ENCODE measurements at places on chromosomes 13 and 19.
A peak's percentile ranks its signal among the peaks of the same experiment; 100 is the strongest.

DNA sequence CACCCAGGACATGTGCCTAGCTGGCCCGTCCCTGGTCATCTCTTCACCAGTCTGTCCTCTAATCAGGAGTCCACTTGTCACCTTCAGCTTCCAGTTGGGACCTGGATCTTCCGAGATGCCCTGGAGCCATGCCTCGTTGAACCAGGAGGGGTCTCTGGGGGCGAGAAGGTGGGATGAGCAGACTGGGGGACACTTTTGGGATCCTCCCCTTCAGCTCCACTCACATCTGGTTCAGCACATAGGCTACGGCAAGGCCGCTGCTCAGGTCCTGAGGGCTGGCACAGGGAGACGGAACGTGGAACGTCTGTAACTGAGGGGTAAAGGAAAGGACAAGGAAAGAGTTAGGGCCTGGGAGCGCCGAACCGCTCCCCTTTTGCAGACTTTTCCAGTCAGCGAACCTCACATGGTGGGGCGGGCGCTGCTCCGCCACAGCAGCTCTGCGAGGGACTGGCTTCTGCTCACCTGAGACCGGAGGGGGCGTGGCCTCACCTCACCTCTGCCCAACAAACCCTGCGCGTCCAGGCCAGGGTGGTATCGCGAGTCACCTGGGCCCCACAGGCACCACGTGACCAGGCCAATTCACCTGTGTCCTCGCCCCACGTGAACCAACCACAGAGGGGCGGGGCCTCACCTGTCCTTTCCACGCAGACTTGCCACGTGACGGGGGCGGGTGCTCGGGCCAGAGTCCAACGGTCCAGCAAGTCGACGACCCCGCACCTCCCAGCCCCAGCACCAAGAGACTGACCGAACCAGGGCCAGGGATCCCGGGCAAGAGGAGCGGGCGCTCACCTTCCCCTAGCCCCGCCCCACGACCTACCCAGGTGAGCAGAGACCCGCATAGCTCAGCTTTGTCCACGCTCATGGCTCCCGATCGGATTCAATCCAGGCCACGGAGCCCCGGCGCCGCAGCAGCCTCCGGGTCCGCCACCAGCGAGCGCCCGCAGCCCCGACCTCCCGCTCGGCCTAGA is at the start of gene HOOK2:
TSS of gene HOOK2 (minus strand) at position 965 of the 968 bp plus-strand sequence. CDS start at position 862, 103 bp downstream.
- no peak for DNase-seq

- DNase-seq = no peak
Measured at GRCh38 chr13:51168623-51169022, 53.6 kb upstream of the FAM124A start.

DNA sequence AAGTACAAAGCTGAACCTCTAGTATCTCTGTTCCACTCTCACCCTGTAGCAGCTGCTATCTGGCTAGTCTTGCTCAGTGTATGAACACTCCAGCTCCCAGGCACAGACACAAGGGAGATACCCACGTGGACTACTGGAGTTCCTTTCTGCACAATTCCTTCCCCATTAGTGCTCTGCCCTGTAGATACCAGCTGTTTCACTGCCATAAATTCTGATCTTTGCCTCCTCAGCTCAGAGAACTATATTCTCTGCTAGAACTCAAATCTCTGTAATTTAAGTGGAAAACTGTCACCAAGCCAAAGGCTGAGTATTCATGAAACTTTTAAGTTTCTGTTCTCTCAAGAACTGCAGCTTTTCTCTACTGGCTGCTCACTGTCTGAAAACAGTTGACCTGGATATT is 273.7 kb downstream of the DIAPH3 start:
- DNase-seq = no peak

DNA sequence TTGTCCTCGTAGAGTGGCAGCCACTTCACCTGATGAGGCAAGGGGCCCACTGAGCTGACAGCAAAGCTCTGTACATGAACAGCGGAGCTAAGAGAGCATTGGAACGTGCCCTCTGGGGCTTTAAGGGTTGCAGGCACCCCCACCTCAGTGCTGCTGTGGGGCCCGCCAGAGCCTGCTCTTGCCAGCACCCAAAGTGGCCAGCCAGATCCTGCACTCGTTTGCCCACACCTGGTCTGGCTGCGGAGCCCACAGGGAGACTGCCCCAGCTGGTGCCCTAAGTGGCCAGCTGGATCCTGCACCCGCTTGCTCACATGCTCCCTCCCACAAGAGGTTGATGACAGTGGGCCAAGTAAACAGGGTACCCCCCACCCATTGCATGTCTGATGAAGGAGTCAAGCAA is 783.4 kb upstream of the MIR17HG start:
- no peak for DNase-seq

GRCh38 chr19:1512671-1513498 is at the start of gene ADAMTSL5:
ADAMTSL5 (minus strand) TSS chr19:1513019; CDS start chr19:1510943, 2,076 bp downstream.
- DNase-seq = no peak

DNA sequence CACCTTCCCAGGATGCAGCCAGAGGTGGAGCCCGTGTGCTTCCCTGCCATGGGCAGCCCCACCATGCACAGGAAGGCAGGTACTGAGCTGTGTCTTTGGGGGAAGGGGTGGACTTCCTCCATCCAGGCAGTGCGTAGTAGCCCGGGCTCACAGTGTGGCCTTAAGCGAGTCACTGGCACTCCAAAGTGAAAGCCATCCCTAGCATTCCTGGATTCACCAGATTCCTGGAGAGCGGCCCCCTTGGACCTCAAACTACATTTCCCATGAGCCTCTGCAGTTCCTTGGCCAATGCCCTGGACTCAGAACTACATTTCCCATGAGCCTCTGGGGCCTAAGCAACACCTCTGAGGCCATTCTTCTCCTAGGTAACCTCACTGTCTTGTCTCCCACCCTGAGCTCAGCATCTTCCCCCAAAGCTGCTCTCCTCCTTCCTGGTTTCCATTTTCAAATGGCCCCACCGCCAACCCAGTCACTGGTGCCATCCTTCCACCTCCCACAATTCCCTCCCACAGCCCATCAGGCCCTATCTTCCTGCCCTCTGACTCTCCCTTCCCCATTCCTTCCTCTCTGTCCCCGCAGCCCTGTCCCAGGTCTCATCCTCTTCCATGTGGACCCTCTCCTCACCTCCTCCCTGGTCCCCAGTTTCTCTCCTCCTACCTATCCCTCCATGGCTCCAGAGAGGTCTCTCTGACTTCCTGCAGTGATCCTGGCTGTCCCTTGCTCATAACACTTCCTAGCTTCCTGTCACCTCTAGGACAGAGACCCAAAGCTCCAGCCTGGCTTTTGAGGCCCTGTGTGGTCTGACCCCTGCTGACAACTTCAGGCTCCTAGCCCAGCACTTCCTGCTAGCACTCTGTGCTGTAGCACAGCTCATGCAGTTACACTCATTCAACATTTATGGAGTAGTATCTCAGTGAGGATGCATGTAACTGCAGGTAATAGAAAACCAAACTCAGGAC is at the start of gene C19orf81:
TSS of gene C19orf81 (plus strand) at position 13 of the 959 bp plus-strand sequence. CDS start at position 13, 0 bp downstream.
- DNase-seq = no peak

DNA sequence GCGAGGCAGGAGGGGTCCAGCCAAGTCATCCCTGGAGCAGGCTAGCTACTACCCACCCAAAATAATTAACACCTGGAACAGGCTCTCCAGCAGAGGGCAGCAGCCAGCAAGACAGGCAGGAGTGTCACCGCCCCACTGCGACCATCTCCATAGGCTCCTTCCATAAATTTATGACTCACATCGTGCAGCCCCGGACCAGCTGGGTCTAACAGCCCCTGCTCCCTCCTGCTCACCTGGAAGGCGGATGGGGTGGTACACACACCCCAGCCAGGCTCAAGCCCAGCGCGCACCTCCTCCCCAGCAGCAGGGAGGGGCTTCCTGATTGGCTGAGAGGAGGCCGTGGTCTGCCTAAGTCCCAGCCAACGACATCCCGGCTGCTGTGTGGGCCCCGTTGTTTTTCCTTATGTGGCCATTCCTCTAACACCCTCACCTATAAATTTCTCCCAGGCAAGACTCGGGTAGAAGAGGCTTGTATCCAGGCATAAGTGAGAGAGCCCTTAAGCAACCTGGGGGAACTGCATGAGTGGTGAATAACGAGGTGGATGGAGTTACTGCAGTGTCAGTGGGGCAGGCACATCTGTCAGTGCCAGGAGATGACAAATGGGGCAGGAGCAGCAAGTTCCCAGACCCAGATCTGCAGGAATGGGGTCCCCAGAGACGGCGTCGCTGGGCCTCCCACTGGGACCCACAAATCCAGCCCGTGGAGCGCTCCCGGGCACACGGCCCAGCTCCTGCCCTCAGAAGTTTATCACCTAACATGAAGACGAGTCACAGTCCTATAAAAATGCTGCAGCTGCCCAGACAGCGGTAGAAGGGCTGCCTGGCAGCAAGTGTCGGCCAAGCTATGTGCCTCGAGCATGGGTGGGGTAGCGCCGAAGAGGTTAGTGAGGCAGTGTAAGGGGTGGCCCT is 43.1 kb downstream of the CEBPG start:
- DNase-seq = peak; percentile 55

DNA sequence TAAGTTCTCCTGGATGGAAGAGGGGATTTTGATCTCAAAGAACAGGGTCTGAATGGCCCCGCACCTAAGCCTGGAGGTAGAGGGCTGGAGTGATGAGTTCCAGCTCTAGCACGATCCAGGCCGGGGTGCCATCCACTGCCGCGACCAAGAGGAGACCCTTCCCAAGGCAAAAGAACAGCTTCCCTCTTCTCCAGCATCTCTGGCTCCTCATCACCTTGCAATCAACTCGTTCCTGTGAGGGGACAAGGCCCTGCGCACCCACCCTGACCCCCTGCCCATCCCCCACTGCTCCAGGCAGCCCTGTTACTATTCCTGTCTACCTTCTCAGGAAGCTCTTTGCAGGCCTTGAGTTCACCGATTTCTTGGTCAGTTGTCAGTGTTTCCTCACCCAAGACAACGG is 17.8 kb downstream of the COL4A1 start:
- no peak for DNase-seq

DNA sequence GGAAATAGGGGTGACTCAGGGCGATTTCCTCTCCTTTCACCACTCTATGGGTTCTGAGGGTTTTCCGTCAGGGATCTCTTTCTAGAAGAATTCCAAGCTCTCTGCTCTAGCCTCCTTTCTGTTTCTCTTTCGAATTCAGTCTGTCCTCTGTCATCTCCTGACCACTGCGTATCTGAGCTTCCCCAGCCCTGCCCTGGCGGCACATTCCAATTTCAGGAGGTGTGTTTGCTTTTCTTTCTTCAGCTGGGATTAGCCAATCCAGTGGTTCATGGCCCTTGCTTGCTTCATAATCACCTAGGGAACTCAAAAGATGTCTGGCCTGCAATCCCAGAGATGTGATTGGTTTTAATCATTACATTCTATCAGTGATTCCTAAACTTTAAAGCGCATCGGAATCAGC is 9.4 kb downstream of the IFNL2 start:
- DNase-seq = no peak

- no peak for DNase-seq
Measured at GRCh38 chr13:30608364-30608763, 9.4 kb upstream of the USPL1 start.

GRCh38 chr13:109454167-109454917 is 332.0 kb downstream of the IRS2 start:
- no peak for DNase-seq

DNA sequence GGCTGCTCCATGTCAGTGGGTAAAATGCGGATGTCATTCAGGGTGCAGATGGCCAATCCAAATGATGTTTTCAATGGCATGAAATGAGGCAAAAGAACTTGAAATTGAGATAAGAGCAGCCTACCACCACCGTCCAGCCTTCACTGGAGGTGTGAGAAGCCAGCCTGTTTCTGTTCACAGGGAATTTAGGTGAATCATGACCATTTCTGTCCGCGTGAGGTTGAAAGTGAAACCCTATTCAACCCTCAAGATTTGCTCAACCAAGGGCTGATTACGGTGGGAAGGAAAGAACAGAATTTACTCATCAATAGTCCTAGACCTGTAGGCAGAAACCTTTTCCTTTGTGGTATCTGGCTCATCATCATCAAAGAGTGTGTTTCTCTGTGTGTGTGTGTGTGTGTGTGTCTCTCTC is 370.7 kb downstream of the COG6 start:
- DNase-seq = peak; percentile 2

DNA sequence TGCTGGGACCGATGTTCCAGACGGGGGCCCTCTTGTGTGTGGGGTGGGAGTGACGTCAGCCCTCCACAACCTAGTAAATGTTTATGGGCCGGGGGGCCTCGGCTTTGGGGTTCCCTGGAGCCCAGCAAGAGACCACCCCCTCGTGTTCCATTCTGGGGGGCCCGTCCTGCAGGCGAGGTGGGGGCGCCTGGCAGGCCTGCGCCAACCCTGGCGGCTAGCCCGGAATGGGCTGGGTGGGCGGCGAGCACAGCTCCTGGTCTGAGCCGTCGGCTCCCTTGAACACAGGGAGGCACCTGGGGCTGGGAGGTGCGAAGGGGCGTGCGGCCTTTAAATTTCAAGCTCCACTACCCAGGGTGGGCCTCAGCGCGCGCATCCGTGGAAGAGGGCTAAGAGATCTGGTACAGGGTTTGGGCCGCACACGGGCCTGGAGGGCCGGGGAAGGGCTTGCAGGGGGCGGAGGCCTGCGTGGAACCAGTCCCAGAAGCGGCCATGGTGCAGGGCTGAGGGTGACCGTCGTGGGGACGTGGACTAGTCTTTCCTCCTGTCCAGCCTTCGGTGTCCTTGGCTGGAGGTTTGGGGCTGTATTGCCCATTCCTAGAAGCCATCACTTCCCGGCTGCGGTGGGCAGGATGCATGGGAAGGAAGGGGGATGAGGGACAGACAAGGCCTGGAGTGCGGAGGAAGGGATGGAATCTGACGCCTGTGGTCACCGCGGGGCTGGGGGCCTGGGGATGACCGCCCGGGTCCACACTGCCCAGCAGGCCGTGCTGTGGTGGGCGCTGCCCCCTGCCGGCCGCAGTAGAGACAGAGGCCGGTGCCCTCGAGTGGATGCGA is 11.4 kb downstream of the NDUFA11 start:
- no peak for DNase-seq

GRCh38 chr19:30202060-30202600 is 170.1 kb upstream of the ZNF536 start:
- no peak for DNase-seq

DNA sequence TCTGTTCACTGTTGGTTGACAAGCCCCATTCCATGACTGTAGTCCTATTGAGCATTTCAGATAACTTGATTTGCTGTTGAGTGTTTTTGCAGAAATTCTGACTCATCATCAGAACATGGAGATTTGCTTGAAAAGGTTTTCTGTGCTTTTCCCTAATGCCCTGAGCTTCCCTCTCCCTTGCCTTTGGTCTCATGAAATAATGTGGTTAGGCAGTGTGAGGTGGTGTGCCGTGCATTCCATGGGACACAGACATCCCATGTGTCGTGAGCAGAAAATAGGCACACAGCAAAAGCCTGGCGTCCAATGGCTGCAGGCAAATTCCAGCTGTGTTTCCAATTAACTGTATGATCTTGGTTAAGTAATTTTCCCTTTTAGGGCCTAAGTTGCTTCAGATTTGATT is 197.4 kb downstream of the DLEU7 start:
- DNase-seq = no peak

DNA sequence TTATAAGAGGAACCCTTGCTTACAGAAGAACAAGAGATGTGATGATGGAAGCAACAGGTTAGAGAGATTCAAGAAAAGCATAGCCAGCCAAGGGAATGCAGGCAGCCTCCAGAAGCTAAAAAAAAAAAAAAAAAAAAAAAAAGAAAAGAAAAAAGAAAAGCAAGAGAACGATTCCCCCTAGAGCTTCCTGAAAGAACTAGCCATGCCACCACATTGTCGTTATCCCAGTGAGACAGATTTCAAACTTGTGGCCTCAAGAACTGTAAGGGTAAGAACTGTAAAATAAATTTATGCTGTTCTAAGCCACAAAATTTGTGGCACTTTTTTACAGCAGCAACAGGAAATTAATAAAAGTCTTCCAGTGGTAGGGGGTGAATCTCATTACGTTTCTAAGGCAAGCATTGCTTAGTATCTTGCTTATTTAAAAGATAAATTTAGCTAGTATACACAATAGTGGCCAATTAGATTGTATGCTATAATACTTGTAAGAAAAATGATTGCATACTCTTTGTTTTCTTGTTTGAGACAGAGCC is 21.8 kb downstream of the RFXAP start:
- DNase-seq = no peak

GRCh38 chr13:50250401-50250800 is 235.2 kb downstream of the KCNRG start:
- DNase-seq = no peak
